Hematopoietic multipotent progenitor cell treated with erythropoietin and hydrocortisone succinate and interleukin-3 and kit ligand, for 15 days (in vitro differentiated cells): ENCODE measurements at places on chromosomes 11 and 22.

DNA sequence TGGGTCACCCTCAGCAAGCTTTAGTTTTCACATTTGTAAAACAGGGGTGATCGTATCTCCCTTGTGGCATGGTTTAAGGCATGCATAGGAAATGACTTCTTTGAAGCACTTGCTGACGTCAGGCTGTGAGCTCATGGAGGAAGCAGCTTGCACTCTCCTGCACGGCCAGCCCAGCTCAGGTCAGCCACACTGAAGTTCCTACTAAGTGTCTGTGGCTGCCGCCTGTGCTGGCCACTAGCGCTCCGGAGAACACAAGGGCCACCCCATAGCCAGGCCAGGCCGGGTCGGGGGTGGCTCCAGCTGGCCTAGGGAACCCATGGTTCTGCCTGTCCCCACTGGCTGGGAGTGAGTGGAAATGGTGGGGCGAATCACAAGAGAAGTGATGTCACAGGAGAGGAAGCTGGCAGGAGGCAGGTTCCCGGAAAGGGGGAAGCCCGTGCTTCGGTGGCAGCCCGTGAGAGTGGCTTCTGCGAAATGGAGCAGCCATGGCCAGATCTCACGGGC is 28.2 kb downstream of the KCTD17 start:
- DNase-seq, result no peak

GRCh38 chr11:110818032-110818687 is 105.9 kb upstream of the ARHGAP20 start:
- no peak for DNase-seq

DNA sequence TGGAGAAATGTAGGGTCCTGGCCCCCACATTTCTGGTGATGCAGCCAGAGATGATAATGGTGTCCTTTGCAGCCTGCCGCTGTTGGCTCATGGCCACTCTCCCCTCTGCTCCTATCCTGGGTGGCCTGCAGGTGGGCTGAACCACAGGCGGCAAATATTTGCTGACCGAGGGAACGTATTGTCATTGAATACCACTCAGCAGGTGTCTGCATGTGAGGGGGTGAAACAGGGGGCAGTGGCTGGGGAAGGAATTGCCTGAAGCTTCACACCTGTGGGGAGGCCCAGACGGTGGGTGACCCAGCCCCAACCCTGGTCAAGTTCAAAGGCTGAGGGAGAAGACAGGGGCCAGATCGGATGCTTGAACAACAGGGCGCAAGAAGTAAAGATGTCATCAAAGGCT is 73.3 kb upstream of the WNT11 start:
- DNase-seq, result no peak

- peak; percentile 4 for DNase-seq
Measured at GRCh38 chr11:14969901-14970323, 2.2 kb downstream of the CALCA start.

- DNase-seq, result peak; percentile 61
Measured at GRCh38 chr11:64787526-64788320, 9.4 kb upstream of the SF1 start.

- DNase-seq, result no peak
Measured at GRCh38 chr11:10892250-10892649, 34.4 kb upstream of the ZBED5 start.

DNA sequence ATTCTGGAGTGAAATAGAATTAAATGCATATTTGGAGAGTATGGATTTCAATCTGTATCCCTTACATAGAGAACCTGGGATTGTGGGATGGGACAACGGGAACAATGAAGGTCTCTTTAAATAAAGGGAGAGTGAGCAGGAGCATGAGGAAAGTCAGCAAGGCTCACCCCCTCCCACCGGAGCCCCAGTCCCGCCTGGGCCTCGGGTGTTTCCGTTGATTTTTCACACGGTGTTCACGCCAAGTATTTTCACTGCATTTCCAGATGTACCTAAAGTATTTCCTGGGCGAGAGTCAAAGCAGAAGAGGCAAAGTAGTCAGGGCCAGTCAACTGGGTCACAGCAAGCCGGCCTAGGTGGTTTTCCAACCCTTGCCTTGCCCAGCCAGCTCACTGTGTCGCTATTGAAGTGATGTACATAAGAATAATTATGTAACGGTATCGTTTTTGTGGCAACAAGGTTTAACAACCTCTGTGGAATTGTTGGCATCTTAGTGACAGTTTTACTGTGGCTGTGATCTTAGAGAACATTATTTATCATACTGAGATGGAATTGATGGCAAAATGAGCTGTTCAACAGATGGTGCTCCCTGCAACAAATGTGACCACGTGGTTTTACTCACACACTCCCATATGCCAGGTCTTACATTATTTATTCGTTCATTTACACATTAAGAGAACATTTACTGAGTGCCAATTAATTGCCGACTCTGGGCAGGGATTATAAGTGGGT is 177.3 kb downstream of the ADAMTS15 start:
- no peak for DNase-seq

DNA sequence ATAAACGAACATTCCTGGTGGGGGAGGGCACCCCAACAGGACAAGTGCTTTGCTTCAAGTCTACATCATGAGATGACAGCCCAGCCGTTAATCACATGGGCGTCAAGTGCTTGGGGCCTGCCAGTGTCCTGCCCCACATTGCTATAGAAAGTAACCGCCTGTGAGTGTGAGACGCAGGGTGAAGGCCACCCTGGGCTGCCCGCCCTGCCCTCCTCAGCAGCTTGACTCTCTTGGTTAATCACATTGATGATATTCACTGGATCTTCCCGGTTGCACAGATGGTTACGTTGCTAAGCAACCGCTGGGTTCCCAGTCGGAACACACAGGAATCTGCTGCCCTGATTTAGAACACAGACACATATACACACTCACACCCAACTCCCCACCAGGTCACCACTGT is 79.3 kb downstream of the CTTN start:
- no peak for DNase-seq

DNA sequence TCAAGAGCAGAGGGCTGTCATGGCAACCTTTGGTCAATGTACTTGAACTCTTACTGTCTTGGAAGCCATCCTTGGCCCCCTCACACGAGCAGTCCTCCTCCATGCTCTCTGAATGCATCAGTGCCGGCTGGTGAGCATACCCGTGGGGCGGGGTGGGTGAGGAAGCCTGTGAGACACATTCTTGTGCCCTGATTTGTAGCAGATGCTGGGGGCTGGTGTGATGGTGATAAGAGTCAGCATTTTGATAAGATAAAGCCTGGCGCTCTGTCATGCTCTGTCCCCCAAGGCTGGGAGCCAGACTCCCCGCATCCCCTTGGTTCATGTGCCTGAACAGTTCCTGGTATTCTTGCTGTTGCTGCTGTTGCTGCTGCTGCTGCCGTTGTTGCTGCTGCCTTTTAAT is 20.5 kb upstream of the APOA1 start:
- no peak for DNase-seq

DNA sequence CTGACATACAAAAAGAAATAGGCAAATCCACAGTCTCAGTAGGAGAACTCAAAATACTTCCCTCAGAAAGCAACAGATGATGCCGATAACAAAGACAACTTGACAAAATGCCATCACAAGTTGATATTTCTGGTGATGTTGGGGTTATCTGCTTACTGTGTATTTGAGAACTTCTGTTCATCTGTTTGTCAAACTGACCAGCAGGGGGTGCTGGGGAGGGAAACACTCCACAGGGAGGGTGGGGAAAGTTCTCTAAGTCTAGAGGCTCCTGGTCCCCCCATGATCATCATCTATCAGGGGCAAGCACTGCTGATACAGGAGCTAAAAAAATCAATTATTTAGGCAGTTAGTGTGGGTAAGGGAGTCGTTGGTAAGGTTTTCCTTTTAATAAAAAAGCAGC is 19.2 kb downstream of the GLYATL1 start:
- DNase-seq, result peak; percentile 44

- DNase-seq, result no peak
Measured at GRCh38 chr11:36177836-36178235, 111.4 kb downstream of the COMMD9 start.

DNA sequence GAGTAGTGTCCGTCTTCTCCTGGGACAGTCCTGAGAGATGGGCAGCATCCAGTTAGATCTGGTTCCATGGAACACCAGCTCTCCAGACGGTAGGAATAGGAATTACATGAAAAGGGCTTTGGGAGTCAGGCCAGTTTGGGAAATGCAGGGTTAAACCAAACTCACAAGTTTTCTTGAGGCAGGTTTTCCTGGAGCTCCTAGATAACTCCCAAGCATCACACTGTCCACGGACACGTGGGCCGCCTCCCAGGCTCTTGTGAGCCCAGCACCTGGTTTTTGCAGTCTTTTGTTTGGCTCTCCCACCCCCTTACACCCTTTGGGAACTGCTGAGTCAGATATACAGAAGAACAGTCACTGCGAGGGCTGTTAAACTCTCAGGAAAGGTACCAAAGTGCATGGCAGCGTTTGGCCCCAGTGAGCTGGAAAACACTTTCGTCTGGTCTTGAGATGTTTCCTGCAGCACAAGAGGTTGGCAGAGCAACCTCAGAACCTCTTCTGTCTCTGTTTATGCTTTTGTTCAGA is 90.0 kb downstream of the BCR start:
- no peak for DNase-seq

- no peak for DNase-seq
Measured at GRCh38 chr11:98104249-98104648, 916.5 kb upstream of the CNTN5 start.

DNA sequence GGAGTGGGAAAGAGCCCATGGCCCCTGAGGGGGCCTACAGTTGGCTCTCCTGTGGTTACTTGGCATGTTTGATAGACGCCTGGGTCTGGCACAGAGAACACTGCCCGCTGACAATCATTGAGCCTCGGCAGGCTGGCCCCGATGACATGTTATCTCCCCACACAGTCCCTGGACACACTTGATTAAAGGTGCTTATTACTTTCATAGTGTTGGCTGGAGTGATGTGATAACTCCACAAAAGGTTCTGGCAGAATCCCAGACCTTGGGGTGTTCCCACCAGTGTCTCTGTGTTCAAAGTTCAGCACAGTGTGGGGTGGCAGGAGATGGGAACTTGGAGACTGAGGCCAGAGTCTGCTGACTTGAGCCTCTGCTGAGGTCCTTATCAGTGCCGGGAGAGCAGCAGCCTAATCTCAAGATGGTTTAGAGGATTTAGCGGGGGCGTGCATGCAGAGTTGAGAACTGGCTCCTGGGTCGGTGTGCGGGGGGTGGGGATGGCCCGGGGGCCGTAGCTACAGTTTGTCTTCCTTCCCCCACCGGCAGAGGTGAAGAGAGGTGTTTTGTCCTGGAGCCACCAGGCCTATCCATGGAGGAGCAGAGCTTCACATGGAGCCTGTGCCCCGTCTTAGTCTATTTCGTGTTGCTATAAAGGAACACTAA is 22.5 kb downstream of the PARVB start:
- peak; percentile 96 for DNase-seq

DNA sequence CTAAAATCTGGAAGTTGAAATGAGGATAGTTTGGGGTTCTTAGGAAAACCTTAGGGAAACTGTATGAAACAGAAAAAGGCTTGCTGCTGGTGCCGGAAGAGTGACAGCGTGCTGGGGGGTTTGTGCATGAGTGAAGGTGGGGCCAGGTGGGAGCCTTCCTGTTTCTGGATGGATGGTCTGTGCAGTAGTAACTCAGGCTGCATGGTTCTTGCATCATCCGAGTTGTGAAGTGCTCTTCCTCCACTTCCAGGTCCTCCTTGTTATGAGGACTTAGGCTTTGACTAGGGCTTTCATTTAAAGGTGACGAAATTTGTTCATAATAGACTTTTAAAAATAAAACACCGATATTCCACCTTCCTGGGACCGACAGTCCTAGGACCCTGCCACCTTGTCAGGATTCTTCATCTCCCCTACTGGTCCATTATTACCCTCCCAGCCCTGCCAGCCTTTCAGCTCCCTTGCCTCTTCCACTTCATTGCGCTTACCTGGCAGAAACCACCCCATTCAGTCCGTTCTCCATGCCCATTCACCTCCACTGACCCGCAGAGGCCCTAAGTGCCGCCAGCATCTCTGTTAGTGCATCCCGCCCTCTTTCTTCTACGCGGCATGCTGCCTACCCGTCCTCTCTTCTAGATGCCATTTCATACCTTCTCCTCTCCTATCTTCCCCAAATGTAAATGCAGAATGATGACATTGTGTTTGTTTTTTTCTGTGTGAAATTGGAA is 47.3 kb downstream of the PPFIA1 start:
- no peak for DNase-seq

- DNase-seq, result no peak
Measured at GRCh38 chr11:45113807-45114206, 32.6 kb upstream of the PRDM11 start.

- no peak for DNase-seq
Measured at GRCh38 chr11:5043380-5043779, 2.9 kb upstream of the OR52J3 start.

- DNase-seq, result no peak
Measured at GRCh38 chr22:40721266-40721665, 42.0 kb downstream of the MCHR1 start.

GRCh38 chr11:8099291-8099899 is 18.4 kb downstream of the TUB start:
- DNase-seq, result peak; percentile 60

GRCh38 chr11:126523441-126524205 is 168.1 kb downstream of the ST3GAL4 start:
- DNase-seq, result no peak

DNA sequence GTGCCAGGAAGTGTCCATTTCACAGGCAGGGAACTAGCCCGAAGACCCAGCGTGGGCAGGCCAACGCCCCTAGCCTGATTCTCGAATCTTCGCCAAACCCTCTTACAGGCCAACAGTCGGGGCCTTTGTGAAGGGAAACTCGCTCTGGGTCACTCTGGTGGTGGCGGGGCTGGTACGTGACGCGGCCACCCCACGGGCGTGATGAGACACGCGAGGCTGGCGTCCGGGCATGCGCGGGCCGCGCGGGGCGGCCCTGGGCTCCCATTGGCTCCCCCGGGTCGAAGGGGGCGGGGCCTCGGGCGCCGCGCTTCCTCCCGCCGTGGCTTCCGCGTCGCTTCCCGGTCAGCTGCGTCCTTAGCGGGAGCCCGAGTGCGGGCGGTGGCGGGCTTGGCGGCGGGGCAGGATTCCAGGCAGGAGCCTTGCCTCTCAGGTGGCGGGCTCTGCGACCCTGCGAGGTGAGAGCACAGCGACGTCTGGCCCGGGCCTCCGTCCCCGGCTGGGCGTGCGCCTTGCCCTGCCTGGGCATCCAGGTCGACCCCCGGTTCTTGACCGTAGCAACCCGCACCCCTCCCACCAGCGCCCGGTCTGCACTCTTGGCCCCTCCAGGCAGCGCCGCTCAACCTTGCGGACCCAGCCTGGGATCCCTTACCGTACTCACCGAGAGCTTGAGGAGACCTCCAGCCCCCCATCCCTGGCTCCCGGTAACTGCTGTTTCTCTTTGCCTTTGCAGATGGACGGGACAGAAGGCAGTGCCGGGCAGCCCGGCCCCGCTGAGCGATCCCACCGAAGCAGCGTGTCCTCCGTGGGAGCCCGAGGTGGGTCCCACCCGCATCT is at the start of gene FRMD8:
FRMD8 (plus strand) TSS at position 331 of the 834 bp plus-strand sequence; CDS start at position 731, 400 bp downstream.
- peak; percentile 91 for DNase-seq
